ENCODE measurements at places on chromosomes 3 and 15.

DNA sequence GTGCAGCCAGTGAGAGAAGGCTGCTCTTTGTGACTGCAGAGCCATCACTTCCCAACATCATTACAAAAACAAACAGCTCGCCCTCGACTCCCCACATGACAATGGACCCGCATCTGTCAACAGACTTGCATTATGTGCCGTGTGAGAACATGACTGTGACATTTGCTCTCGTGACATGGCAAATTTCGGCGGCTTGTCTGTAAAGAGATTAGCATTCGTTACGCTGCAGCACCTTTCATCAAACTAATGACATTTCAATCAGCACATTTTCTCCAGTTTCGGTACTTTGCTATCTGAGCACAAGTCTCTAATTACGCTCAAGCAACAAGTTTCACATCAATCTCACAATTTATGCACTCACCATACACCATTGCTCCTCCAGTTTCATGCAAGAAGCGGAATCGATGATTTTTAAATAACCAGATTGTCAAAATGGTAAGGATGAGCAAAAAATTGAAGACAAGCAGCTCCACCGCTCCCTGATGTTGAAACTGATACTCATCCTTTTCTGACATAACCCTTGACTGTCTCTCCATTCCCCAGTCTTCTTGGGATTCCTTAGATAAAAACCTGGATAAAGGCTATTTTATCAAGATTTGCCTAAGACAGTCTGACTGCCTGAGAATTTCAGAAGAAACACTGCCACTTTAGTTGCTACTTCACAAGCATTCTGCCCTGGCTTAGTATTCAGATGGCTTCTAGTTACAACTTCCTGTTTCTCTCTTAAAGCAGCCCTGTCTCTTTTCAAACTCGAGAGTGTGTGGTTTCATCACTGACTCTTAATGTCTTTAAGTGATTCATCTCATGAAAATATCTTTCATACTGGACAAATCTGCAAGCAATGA, at the start of gene SLC9A9:
TSS of gene SLC9A9 (minus strand) at position 682 of the 845 bp plus-strand sequence. CDS start at position 536, 146 bp downstream.
- DNase-seq, result no peak

DNA sequence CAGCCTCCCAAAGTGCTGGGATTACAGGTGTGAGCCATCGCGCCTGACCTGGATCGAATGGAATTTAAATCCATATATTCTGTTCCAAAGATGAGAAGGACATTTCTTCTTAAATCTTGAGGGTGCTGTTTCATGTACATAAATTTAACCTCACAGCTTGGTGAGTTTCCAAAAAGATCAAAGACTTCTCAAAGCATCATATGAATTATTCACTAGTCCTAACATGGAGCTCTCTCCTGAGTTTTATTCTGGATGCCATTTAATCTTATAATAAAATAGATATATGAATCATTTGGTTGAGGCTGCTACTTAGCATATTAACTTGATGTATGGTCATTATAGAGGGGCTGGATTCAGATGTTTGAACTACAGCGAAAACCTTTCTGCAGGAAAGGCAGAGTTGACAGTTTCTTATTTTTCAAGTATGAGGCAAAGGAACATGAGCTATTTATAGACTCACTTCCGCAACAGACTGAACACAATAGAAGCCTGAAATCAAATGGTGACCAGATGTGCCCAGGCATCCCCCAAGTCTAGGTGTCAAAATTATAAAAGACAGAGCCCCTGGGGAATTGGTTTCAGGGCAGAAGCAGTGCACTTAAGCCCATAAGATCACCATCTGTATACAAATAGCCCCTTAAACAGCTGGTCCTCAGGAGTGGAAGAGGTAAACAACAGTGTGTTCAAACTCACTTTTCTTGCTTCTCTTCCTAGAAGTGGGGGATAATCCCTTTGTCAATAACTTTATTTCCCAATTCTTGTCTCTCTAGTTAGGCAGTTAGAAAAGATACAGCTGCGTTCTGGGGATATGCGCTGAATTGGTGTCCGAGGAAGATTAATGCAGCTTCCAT, 29.7 kb downstream of the STARD9 start:
- no peak for DNase-seq

DNA sequence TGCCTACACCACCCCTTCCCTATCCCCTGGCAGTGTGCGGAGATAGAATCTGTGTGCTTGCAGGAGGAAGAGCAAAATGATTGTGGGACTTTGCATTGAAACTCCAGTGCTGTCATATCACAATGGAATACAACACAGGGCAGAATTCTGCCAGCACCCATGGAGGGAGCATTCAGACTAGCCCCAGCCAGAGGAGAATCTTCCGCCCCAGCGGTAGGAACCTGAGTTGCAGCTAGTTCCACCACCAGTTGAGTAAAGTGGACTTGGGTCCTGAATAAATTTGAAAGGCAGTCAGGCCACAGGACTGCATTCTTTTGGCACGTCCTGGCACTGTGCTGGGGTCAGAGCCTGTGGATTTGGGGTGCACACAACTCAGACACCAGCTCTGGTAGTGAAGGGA, 27.5 kb downstream of the NCBP2 start:
- no peak for DNase-seq

DNA sequence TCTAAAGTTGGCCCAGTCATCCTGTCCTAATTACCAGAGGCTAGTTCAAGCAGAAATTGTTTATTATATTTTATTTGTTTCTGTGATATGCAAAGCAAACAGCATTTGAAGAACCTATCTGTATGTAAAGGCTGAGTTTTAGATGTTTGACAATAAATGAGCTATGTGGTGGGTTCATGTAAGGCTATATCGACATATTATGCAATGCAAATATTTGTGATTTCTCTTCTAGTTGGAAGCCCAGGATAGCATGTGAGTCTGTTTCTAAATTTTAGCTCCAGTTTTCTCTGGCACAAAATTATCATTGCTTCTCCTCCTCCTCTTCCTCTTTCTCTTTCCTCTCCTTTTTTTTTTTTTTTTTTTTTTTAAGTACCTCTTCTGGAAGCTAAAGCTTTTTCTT, 263.2 kb upstream of the LMCD1 start:
- no peak for DNase-seq

DNA sequence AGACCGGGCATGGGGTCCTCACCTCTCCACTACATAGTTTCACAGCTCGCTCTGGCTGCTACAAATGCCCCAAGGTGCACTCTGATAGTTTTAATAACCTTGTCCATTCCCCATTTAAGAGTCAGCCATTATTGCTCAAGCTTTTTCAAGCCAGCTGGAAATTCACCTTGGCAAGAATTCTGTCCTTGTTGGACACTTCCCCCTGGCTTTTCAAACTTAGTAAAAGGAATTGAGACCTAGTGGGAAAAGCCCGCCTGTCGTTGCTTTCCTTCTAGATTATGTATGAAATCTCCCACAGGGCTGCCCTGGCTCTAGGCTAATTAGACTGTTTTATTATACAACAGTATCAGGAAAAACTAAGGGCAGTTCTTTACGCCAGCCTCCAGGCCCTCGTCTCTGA, 293.7 kb upstream of the GADL1 start:
- no peak for DNase-seq

- no peak for DNase-seq
Measured at GRCh38 chr15:57053470-57053869, 135.0 kb downstream of the TCF12 start.

DNA sequence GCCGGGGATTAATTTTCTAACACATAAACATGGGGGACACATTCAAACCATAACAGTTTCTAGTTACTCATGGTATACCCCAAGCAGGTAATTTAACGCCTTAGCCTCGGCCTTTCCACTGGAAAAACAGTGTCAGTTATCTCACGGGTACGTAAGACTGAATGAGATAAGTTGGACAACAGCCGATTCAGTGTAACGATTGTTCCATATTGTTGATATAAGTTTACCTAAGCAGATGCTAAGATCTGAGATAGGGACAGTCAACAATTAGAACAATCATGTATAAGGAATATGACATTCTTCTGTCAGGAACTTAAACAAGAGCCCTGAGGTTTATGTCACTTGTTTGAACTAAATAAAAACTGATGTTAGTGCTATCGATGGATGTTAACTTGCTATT, 130.8 kb downstream of the GHSR start:
- no peak for DNase-seq

- peak; percentile 15 for DNase-seq
Measured at GRCh38 chr3:15064299-15064834, 748 bp downstream of the MRPS25 start.

Data from activated gamma-delta T cell (primary cell).